ACHN (cell line): ENCODE measurements at places on chromosomes 12 and 14.
A peak's percentile ranks its signal among the peaks of the same experiment; 100 is the strongest.

DNA sequence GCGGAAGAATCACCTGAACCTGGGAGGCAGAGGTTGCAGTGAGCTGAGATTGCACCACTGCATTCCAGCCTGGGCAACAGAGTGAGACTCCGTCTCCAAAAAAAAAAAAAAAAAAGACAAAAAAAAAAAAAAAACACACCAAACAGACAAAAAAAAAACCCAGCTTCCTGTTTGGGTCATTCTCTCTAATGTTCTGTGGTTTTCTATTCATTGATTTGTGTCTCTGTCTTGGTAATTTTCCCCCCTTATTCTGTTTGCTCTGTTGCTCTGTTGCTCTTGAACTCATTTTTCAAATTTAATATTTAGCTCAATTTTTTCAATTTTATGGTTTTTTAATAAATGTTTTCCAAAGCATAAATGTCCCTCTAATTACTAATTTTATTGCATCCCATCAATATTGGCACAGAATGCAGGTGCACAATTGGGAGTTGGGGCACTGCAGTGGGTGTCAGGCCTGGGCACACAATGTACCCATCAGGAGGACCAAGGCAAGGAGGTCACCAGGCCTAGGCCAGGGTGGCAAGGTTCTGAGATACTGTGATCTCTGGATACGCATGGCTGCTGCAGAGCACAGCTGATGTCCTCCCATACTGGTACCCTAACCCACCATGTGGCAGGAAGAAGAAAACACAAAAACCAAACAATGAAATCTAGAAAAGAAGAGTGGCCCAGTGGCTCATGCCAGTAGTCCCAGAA lies 8.0 kb upstream of the GNPTAB start:
- DNase-seq: no peak

- no peak for DNase-seq
Observed at GRCh38 chr12:127038761-127039160, 1228.2 kb upstream of the TMEM132C start.

- no peak for DNase-seq
Observed at GRCh38 chr14:61152851-61153364, 128.2 kb downstream of the TMEM30B start.

- DNase-seq: no peak
Observed at GRCh38 chr12:126189856-126190255, 1124.6 kb downstream of the AACS start.

- DNase-seq: no peak
Observed at GRCh38 chr12:33245434-33245833, 194.2 kb downstream of the SYT10 start.

DNA sequence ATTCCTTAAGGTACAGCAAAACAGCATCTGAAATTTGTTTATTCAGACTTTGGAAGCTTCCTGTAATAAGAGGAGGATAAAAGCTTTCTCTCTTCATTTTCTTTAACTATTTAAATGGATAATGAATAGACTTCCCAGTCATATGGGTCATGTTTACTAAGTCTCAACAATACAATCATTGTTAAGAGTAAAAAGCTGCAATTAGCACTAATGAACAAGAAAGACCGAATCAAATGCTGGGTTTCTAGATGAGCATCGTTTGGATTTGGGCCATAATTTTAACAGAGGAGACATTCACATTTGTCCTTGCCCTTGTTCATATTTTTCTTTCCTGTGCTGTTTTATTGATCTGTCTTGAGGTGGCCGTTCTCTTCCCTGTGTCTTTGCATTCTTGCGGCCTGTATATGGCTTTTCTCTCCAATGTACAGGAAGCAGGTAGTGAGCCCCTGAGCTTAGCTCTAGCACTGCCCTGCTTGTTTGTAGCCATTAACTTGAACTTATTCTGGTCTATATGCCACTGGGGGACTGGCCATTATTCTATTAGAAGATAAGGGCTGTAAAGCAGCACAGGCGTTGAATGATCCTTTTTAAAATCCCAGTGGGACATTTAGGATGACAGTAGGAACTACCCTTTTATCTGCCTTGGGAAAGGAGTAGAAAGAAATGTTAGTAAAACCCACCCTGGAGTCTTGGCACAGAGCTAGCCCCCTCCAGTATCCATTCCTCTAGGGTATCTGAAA lies 34.6 kb downstream of the ABHD12B start:
- DNase-seq: no peak

DNA sequence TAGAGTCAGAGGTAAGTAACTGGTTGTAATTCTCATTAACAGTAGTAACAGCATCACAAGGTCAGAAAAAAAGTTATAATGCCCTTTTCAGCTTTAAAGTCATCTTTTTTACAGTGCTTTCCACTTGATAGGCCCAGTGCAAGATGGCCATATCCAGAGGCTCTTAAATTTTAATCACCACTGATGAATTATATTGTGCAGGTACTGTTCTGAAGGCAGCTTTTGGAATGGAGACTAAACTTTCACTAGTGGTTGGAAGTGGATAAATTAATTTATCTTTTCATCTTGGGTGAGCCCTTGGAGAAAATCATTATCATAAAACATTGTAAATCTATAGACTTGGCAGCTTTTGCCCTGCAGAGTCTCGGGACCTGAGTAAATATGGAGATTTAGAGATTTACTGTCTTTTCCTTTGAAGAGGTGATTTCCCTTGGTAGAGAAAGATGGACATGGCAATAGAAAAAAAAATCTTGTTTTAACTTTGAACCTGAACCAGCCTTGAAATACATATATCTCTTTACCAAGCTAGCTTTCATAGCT lies 969.1 kb upstream of the NOVA1 start:
- no peak for DNase-seq

- peak; percentile 6 for DNase-seq
Observed at GRCh38 chr12:16670456-16671050, 64.6 kb upstream of the LMO3 start.

DNA sequence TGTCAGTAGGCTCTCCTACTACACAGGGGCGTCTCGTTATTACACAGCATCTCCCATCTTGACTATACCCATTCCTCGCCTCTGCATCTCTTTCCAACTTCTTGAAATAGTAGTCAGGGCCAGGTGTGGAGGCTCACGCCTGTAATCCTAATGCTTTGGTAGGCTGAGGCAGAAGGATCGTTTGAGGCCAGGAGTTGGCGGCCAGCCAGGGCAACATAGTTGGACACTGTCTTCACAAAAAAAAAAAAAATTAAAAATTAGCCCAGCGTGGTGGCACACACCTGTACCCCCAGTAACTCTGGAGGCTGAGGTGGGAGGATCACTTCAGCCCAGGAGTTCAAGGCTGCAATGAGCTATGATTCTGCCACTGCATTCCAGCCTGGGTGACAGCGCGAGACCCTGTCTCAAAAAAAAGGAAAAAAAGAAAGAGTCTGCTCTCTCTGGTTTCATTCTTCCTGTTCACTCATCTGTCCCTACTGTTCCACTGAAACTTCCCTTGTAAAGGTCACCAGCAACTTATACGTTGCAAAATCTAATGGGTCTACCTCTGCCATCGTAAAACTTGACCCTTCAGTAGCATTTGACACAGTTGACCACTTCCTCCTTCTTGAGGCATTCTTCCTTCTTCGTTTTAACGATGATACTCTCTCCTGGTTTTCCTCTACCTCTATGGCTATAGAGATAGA lies 41.0 kb upstream of the PTGR2 start:
- no peak for DNase-seq

DNA sequence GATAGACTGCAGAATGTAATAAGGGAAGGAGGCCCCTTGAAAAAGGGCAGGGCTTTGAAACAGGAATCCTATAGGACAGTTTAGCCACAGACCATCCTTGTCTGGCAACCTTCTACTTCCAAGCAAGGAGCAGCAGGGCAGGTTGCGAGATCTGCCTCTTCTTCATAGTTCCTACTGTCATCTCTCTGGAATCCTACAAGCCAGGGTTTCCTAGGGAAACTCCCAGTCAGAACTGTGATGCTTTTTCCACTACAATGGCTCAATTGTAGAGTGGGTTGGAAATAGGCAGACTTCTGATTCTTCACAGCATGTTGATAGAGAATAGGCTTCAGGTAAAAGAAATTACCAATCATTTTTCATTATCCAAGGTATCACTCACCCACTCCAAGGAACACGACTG lies 186.3 kb downstream of the DACT1 start:
- no peak for DNase-seq

- DNase-seq: no peak
Observed at GRCh38 chr12:69698769-69699540, at the start of gene BEST3. Gene BEST3, minus strand, starts transcription at chr12:69699303. Its CDS starts 1,505 bp downstream, at chr12:69697798.

DNA sequence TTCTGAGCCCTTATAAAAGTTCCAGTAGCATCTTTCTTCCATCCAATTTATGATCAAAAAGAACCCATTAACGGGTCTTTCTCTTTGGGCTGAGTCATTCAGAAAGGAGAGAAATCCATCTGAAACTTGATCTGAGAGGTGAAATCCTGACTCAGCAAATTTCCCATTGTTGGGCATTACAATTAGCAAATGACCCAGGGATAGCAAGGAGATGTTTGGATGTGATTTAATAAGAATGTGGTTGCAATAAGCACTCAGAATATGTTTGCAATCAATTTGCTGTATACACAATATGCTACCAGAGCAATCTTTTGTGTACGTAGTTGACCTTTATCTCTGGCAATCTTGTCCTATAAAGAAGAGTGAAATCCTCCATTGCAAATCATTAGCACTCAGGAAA lies 122.7 kb downstream of the CCDC60 start:
- no peak for DNase-seq

GRCh38 chr12:27619308-27619707 lies 76.9 kb upstream of the REP15 start:
- DNase-seq: peak; percentile 97

GRCh38 chr14:88829188-88829587 lies 4.7 kb downstream of the TTC8 start:
- DNase-seq: no peak

DNA sequence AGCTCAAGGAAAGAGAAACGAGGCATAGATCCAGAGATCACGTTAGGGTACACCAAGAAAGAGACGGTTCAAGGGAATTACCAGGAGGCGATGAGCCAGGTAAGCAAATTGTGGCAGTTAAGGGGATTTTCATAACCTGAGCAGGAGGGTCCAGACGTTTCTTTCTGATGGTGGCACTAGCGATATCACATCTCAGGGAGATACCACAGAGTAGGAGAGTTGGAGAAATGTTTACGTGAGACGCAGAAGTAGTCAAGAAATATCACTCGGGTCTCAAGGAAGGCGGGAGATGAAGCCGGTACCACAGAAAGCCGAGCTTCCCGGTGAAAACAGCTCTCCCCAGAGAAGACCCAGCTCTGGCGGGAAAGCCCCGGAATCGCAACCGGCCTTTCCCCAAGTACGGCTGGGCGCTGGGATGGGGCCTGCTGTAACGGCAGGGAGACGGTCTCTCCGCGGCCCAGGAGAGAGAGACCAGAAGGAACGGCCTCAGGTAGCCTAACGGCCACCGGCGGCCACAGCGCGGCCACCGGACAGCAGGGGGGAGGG lies 485 bp downstream of the SENP1 start:
- DNase-seq: no peak

- no peak for DNase-seq
Observed at GRCh38 chr12:131709226-131709625, 1.7 kb upstream of the SFSWAP start.

DNA sequence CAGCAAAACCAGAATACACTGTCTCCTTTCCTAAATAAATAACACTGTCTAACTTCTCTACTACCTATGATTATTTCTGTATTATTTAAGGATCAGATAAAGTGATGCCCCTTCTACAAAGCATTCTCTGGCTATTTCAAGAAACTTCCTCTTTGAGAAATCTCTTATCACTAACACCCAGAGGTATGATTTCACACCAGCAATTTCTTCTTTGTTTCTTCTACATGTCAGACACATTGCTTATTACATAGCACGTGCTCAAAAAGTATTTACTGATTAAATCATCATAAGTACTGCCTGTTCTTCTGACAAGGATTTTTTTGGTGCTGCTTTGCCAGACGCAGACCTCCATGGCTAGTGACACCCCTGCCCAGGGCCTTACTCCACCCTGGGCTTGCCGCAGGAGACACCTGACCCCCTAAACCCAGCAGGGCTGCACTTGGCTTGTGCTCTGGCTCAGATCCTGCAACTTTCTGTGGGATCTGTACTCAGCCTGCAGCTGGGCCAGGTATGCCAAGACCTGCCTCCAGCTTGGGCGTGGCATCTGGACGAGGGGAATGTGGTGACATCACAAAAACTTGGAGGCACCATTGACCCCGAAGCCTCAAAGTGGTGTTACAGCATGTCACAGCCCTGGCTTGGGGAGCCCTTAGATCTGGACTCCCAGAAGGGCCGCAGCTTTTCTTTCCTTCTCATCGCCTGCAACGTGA lies 15.4 kb upstream of the HIGD1C start:
- DNase-seq: no peak

GRCh38 chr14:99995700-99996356 lies 69.4 kb upstream of the EVL start:
- DNase-seq: peak; percentile 68

DNA sequence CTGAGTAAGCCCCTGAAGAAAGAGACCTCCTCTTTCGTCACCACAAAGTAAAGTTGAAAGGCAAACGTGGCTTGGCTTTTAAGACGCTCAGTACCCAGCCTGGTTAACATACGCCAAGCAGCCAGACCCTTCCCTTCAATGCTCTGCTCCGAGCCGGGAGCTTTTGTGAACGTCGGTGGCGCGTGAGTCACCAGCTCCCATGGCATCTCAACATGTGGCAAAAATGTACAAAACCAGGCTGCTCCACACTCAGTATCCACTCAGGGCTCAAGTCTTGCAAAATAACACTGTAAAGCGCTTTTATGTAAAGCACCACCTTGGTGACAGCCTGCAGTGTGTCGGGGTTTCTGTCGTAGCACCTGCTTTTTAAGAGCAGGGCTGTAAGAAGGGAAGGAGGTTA lies 89.0 kb downstream of the SETD3 start:
- DNase-seq: no peak

DNA sequence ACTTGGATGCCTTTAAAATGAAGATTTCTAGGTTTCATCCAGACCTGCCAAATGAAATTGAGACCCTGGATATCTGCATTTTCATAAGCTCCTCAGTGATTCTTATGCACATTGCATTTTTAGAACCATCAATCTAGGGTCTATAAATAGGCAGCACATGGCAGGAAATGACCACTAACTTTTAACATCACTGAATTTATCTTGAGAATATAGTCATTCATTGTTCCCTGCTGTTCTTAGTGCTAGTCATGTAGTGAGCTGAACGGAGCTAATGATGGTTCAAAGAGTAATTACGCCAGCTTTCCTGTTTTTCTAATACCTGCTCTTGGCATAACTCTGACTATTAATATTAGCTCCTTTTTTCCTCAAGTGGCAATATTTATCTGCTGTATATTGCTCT lies 91.6 kb downstream of the TPH2 start:
- DNase-seq: no peak

GRCh38 chr12:40474630-40475029 lies 217.6 kb upstream of the CNTN1 start:
- DNase-seq: no peak

- DNase-seq: no peak
Observed at GRCh38 chr14:62097072-62097471, 334.9 kb downstream of the SNAPC1 start.

DNA sequence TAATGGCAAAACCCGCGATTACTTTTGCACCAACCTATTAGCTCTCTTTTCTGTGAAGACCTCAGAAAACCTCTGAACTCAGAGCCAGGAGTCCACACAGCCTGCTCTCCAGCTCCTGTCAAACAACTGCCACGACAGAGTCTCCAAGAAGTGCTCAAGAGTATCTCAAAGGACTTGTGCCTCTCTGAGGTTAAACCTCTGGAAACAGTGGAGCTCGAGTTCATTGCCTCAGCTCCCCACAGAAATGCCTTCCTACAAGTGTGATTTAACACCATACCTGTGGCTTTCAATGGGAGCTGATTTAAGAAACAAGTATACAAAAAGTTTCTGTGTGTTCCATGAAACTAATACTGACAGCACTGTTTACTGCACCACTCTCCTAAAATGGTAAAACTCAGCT lies 20.1 kb downstream of the ACTN1 start:
- no peak for DNase-seq
